ENCODE measurements at places on chromosomes 6 and 20. TPM values are rescaled to one million over a fixed set of nuclear protein-coding genes. Genes with fewer than 3 reads are reported as not detected.

The IL22RA2 gene
- not detected for total RNA-seq

The EGFL8 gene
- 14.0 TPM for total RNA-seq

The CALHM4 gene
- total RNA-seq = not detected

The SMOC2 gene
- total RNA-seq = 31.0 TPM

The GJA10 gene
- total RNA-seq = not detected

The NFYA gene
- total RNA-seq = 42.5 TPM

The GCNT2 gene
- total RNA-seq = 14.4 TPM

The C4A gene
- total RNA-seq = 48.4 TPM

The PAK5 gene
- total RNA-seq = 0.06 TPM

The ANGPT4 gene
- total RNA-seq = 0.12 TPM

The PI3 gene
- not detected for total RNA-seq

The CGA gene
- 0.35 TPM for total RNA-seq

The MCHR2 gene
- total RNA-seq = not detected

The ENPP1 gene
- total RNA-seq = 30.9 TPM

The C6orf47 gene
- 18.3 TPM for total RNA-seq

The SMPDL3A gene
- total RNA-seq = 13.5 TPM

The RIPOR2 gene
- total RNA-seq = 18.2 TPM

The FAM83D gene
- 14.1 TPM for total RNA-seq

The ECT2L gene
- 0.06 TPM for total RNA-seq

The HDGFL1 gene
- not detected for total RNA-seq

The SPINT4 gene
- total RNA-seq = not detected

The NUDT3 gene
- 47.9 TPM for total RNA-seq

The NAA20 gene
- total RNA-seq = 48.9 TPM

The TBC1D32 gene
- 37.4 TPM for total RNA-seq

The NOTCH4 gene
- total RNA-seq = 22.2 TPM

The OR2B6 gene
- total RNA-seq = 0.23 TPM

The THBD gene
- 13.7 TPM for total RNA-seq

The ULBP2 gene
- total RNA-seq = 2.3 TPM

The C6orf52 gene
- 0.47 TPM for total RNA-seq

The LY6G6C gene
- total RNA-seq = not detected

The SLC4A11 gene
- total RNA-seq = 1.9 TPM

The MMP24 gene
- 1.9 TPM for total RNA-seq

The ESF1 gene
- total RNA-seq = 6.4 TPM

The FLRT3 gene
- total RNA-seq = 57.6 TPM

The ERVFRD-1 gene
- total RNA-seq = not detected

The FOXP4 gene
- 11.0 TPM for total RNA-seq

The TFAP2B gene
- 4.7 TPM for total RNA-seq

The RCAN2 gene
- total RNA-seq = 11.9 TPM

The LINC00237 gene
- total RNA-seq = not detected

The ULBP3 gene
- 10.3 TPM for total RNA-seq

The TAF11 gene
- 30.1 TPM for total RNA-seq

The CLPSL2 gene
- total RNA-seq = not detected

The HLA-DRB1 gene
- 31.2 TPM for total RNA-seq

The IPCEF1 gene
- 8.8 TPM for total RNA-seq

The LTB gene
- 3.1 TPM for total RNA-seq

The SIRPD gene
- 0.12 TPM for total RNA-seq

The TSPO2 gene
- 1.5 TPM for total RNA-seq

The NFATC2 gene
- total RNA-seq = 4.3 TPM

The LMBRD1 gene
- total RNA-seq = 73.5 TPM

The PPP1R16B gene
- 7.1 TPM for total RNA-seq

The NQO2 gene
- 13.1 TPM for total RNA-seq

The TNXB gene
- 52.8 TPM for total RNA-seq

The GUCA1A gene
- total RNA-seq = not detected

All from metanephros (tissue), 2 donors.